HFFc6 (cell line): ENCODE measurements at places on chromosomes 5 and 9.

DNA sequence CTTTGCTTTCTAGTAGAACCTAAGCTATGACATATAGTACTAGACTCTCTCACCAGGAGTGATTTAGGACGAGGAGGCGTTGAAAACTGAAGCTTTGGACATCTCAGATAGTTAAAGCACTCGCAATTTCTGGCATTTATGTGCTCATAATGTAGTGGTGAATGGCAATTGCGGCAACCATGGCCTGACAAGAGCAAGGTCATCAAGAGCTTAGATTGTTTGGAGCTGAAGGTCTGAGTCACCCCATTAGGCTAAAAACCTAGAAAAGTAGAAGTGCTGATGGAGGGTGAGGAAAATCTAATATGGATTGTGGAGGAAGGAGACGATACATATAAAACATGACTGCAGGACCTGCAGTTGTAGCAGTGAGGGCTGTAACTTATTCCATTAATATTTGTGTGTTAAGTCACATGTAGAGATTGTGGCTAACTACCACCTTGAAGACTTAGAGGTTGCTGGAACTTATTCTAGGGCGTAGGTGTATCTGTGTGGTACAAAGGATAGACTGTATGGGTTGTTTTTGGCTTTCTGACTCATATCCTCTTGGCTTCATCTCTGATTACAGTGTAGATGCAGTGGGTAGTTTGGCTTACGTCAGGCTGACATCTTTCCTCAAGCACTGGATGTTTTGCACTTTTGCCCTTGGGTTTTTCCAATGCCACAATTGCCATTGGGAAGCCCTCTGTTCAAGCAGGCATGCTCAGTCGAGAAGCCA is 138.9 kb upstream of the CDKN2B start:
- DNase-seq, result peak; percentile 39

DNA sequence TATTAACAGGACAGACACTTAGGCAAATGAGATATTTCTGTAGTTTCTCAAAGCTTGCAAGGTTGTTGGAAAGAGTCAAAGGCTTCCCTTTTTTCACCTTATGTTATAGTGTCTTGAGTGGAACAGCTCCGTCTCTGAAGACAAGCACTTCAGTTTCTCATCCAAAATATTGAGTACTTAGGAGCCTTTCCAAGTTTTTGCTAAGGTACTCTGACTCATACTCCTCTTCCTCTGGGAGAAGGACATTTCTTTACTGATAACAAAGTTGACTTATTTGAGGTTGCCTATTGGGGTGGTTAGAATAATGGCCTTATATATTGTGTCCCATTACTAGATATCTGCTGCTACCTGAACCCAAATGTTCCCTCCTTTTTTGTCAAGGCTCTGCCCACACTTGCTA is 869.6 kb downstream of the MAT2B start:
- DNase-seq, result no peak

DNA sequence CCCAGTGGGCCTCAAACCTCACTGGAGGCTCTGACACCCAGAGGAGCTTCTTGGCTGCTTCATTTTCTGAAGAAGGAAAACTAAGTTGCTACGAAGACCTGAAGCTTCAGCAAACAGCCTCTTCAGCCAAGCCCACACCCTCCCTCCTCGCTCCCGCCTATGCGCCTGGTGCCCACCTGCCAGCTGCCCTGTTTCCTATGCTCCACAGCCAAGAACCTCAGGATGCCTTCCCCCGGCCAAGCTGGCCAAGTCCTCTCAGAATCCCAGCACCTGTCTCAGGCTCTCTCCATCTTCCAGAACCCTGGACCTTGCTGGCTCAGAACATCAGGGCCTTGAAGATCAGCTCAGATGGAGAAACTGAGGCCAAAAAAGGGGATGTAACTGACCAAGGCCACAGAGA is 60.4 kb downstream of the STK10 start:
- no peak for DNase-seq

- no peak for DNase-seq
Observed at GRCh38 chr9:126617823-126618165, 4.1 kb downstream of the LMX1B start.

DNA sequence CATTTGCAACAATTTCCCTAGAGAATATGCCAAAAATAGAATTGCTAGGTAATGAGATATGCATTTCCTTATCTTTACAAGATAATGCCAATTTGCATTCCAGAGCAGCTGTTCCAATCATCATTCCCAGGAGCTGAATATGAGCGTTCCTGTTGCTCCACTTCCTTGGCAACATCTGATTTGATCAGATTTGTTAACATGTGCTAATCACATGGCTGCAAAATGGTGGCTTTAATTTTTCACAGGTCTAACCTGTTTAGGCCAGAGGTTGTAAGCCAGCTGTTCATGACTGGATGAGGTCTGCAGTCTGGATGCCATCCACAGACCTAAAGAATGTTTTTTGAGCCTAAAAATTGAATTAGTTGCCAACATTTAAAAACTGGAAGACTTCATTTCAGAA is 220.7 kb upstream of the IL12B start:
- DNase-seq, result no peak

DNA sequence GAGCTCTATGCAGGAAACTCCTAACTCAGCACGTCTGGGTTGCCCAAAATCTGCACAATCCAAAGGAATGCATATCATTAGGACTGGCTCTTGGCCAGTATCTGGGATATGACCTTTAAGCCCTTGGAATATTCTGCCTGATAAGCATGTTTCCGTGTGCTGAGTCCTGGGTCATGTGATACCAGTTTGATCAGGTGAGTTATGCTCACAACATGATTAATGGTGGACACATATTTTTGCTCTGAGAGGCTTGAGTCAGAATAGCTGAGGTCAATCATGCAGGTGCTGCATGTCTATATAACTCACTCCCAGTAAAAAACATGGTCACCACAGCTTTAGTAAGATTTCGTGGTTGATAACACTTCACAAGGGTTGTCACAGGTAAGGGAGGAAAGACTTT is 408.8 kb downstream of the YTHDC2 start:
- no peak for DNase-seq

GRCh38 chr9:113650207-113651131 is 186.9 kb downstream of the RGS3 start:
- peak; percentile 87 for DNase-seq

DNA sequence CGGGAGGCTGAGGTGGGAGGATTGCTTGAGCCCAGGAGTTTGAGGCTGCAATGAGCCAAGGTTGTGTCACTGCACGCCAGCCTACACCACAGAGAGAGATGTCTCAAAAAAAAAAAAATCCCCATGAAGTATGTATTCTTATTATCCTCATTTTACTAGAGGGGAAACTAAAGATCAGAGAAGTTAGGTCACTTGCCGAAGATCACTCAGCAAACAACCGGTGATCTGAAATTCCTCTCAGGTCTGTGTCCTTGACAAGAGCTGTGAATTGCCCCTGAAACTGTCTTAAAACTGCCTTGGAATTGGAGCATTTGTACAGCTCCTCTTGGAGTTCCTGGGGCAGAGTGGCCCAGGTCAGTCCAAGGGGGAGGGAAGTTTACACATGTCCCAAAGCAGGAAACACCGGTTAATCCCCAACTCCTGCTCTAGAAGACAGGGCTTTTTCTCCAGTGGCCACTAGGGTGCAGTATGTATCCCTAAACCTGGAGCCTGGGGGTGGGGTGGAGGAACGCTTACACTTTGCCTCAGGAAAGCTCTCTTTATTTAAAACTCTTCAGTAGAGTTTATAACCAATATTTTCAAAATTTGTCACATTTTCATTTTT is 27.6 kb downstream of the AQP7 start:
- DNase-seq, result peak; percentile 65

DNA sequence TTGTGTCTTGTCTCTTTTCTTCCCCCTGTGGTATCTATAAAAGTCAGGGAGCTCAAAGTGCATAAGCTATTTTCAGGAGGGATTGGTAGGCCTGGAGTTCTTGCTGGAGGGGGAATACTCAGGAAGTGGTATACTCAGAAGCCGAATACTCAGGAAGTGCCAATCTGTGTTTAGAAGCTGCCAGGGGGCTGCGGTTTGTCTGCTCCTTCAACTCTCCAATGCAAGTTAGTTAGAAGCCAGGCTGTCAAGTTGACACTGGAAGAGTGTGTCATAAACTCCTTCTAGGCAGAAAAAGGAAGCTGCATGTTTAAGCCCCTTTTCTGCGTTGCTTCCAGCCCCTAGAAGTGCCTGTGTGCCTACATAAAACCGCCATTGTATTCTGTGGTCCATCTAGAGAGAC is 366.5 kb downstream of the TAF11L14 start:
- DNase-seq, result no peak

- no peak for DNase-seq
Observed at GRCh38 chr5:62002436-62002835, 303.6 kb upstream of the KIF2A start.

GRCh38 chr5:65926893-65927292 is 518 bp downstream of the ERBIN start:
- no peak for DNase-seq

GRCh38 chr5:170021506-170021905 is 41.2 kb upstream of the INSYN2B start:
- no peak for DNase-seq

DNA sequence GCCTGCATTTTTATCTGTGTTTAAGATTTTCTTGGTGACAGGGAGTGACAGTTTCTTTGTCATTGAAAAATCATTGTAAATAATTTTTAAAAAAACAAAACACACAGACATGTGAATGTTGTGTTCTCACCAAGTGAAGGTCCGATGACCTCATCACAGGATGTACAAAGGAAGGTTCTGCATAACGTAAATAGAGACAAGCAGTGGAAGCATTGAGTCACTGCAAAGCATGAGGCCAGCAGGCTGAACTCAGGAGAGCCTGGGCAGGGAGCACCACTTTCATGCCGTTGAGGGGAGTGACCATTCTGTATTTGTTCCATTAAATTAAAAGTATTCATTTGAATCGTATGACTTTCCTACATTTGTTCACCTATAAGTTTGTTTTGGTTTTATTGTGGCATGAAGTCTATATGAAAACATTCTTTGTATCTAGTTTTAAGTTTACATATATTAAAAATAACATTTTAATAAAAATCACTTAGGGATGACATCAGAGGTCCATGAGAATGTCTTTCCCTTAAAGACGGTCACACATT is 70.4 kb upstream of the TLE1 start:
- DNase-seq, result peak; percentile 86

DNA sequence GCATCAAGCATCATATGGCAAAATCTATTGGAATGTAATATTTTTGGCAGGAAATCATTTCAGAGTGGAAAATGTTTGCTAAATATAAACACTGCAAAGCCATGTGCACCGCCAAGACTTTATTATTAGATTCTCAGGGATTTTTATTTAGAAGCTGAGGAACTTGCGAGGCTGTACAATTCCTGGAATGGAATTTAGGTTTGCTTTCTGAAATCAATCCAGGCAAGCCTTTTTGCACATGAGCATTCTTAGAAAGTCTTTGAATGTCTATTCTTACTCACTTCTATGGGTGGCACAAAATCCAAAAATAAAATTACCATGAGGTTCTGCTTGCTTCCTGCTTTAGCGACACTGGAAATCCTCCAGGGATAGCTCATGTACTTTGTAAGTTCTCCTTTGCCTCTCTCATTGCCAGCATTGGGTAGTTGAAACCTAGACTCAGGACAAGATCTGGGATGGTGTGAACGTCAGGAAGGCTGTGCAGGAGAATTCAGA is 71.5 kb upstream of the PALM2AKAP2 start:
- DNase-seq, result peak; percentile 50

- DNase-seq, result peak; percentile 30
Observed at GRCh38 chr9:122904466-122904822, 715 bp downstream of the RC3H2 start.

DNA sequence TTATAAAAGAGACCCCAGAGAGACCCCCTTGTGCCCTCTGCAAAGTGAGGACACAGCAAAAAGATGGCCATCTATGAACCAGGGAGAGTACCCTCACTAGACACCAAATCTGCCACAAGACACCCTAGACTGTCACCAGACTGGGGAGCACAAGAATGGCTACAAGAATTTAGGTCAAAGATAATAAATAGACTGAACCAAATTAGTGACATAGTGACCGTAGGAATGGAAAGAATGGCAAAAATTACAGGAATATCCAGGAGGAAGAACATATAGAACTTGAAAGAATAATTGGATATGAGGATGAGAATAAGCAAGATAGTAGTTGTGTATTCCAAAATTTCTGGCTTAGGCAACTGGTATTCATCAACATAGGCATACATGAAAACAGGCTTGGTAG is 235.0 kb downstream of the NNT start:
- no peak for DNase-seq

DNA sequence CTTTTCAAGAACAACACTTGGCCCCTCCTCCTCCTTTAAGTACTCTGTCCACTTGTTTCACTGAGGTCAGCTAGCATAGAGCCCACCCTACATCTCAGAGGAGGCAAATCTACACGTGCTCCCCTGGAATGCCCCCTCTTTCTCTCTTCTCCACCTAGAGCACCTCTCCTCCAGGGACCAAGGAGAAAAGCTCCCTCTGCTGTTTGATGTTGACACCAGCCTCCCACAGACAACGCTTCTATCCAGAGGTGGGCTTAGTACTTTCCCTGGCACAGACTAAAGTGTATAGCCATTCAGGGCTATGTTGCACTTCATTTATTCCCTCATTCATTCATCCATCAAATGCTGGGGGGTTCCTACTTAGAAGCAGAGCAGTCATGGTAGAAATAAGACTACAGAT is 68.2 kb upstream of the TAF1L start:
- DNase-seq, result no peak

- DNase-seq, result no peak
Observed at GRCh38 chr5:66666778-66667177, 70.6 kb downstream of the MAST4 start.

GRCh38 chr9:87327575-87328125 is 170.0 kb upstream of the DAPK1 start:
- DNase-seq, result peak; percentile 51

DNA sequence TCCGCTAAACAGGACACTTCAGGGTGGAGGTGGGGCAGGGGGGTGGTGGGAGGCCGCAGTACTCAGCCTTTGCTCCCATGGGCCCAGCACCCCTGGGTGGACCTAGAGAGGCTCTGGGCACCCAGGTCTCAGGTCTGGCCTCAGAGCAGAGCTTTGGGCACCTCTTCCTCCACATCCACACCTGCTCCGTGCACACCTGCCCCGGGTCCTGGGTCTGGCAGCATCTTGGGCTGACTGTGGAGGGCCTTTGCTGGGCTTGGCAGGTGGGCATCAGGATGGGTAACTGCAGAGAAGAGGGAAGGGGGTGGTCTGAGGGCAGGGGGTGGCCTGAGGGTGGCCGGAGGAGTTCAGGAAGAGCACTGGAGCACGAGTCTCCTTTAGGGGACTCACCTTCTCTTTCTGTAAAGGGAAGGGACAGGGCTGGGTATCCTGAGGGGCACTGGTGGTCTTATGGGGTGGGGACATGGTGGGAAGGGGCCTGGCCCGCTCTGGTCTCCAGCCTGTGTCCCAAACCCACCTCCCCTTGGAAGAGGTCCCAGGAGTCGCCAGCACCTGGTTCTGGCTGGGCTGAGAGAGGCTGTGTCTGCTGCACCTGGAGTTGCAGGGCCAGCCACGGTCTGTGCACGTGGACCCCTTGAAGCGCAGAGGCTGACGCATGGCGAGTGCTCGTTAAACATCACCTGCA is 106.7 kb upstream of the IER5L start:
- no peak for DNase-seq

DNA sequence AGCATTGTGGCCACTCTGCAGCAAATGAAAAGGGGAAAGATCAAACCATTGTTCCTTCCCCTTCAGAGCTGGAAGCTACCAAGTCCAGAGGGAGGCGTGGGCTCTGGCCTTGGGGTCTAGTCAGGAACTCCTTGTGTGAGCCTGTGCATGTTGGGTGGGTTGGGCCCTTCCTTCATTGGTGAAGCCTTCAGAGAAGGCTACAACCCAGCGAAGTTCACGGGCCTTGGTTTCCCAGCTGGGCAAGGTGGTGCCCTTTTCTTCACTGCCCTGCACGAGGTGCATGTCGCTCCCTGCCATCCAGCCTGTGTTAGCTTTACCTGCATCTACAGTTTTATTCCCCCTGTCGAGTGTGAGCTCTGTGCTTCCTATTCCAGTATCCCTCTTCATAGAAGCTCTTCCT is 84.7 kb downstream of the ZNF618 start:
- DNase-seq, result no peak
